ENCODE measurements at places on chromosomes 7 and 10.

DNA sequence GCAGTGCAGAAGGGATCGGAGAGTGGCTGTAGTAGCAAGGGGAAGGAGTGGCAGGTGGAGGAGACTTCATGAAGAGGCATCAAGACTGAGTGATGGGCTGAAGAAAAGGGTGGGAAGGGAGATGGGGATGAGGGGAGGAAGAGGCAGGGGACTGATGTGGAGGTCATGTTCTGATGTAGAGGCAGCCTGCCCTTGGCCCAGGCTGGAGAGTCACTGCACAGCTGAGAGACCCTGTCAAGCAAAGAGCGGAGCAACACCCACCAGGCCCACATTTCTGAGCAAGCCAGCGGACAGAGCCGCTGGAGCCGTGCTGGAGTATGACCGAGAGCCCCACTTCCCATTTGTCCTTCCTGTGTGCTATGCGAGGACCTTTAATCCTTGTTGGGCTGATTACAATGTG is 501.6 kb upstream of the MKI67 start:
- no peak for DNase-seq
- H3K27ac ChIP-seq, result no peak overlapping the region
- H3K4me3 ChIP-seq, result no peak overlapping the region
- peaks cover 24% of the 10 kb centered on the region for H3K27me3 ChIP-seq
- H3K4me1 ChIP-seq, result no peaks in the 10 kb centered on the region

DNA sequence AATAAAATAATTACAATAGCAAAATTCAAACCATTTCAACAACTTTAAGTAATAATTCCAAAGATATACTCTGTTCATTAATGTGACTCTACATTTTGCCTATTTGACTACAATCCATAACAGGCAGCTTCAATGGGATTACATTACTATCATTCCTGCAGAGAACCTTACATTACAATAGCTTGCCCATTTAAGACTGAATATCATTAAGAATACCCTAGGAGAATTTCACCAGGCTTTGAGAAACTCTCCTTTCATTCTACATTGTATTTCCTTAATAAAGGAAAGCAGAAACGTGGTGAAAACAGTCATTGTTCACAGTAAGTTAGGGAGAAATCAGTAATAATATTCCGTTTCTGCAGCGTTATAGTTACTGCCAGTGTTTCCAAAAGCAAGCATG is 209.5 kb downstream of the GLI3 start:
- no peak overlapping the region for H3K27ac ChIP-seq
- H3K4me1 ChIP-seq, result no peaks in the 10 kb centered on the region
- no peak overlapping the region for H3K4me3 ChIP-seq
- no peak for DNase-seq

DNA sequence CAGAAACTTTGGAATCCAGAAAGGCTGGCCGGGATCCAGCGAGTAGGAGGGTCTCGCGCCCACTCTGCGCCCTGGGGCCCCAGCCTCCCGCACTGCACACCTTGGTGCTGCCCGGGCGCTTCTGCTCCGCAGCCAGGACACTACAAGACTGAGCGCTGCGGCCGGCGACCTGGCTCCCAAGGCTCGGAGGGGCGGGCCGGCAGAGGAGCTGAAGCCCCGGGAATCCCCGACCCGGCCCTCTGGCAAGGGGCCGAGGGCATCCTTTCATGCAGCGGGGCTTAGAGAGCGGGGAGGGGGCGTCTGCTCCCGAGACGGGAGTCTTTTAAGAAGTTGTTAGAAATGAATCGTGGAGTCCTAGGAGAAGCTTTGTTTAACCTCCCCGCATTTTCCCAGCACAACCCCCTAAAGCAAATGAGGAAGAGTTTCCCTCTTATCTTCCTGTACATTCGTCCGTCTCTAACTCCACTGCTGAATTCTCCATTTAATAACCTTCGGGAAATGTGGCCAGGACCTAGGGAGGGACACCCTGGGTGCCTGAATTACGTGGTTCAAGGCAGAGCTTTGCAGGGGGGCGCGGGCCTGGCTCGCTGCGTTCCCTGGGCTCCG is 1.1 kb downstream of the VWC2 start:
- H3K4me3 ChIP-seq, result no peak overlapping the region
- DNase-seq, result no peak
- H3K27ac ChIP-seq, result no peak overlapping the region

GRCh38 chr7:140005754-140006503 is 56.8 kb downstream of the PARP12 start:
- H3K4me1 ChIP-seq, result no peaks in the 10 kb centered on the region

DNA sequence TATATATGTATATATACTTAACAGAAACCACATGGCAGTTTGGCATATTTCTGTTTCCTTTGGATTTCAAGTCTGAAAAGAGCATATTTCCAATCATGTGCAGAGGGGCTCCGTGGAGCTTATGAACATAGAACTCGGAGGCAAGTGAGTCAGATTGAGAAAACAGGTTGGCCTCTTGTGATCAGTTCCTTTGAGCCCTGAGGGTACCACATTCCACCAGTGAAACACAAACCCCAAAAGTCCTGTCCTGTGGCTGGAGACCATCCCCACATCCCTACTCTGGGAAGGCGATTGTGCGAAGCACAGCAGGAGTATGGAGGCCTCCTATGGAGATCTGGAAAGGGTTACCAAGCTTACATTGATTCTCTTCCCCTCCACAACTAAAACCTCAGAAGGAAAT is 196.7 kb upstream of the TMEM72 start:
- no peak overlapping the region for H3K4me3 ChIP-seq
- no peak overlapping the region for H3K27ac ChIP-seq
- no peaks in the 10 kb centered on the region for H3K36me3 ChIP-seq
- H3K27me3 ChIP-seq, result no peaks in the 10 kb centered on the region
- DNase-seq, result no peak
- no peaks in the 10 kb centered on the region for H3K4me1 ChIP-seq
